ENCODE measurements at places on chromosomes 12 and 14. TPM values are rescaled to one million over a fixed set of nuclear protein-coding genes. Genes with fewer than 3 reads are reported as not detected.

Gene SRRM4
- total RNA-seq, result 0.88 TPM

GRCh38 chr14:41403360-41403759, 203.3 kb upstream of the LRFN5 start:
- no peak overlapping the region for H3K27ac ChIP-seq
- no peak overlapping the region for H3K4me3 ChIP-seq
- DNase-seq, result no peak
- no peaks in the 10 kb centered on the region for H3K4me1 ChIP-seq

- H3K4me1 ChIP-seq, result no peaks in the 10 kb centered on the region
- H3K27me3 ChIP-seq, result no peaks in the 10 kb centered on the region
- no peaks in the 10 kb centered on the region for H3K36me3 ChIP-seq
- no peak for DNase-seq
Observed at GRCh38 chr14:66850258-66850888, 338.9 kb upstream of the GARIN2 start.

- H3K27me3 ChIP-seq, result no peaks in the 10 kb centered on the region
- no peaks in the 10 kb centered on the region for H3K36me3 ChIP-seq
- DNase-seq, result no peak
- H3K27ac ChIP-seq, result peak overlapping the region; percentile 89
Observed at GRCh38 chr12:110117956-110118685, 6.0 kb upstream of the IFT81 start.

- H3K27ac ChIP-seq, result no peak overlapping the region
- H3K4me3 ChIP-seq, result no peak overlapping the region
- DNase-seq, result no peak
- no peaks in the 10 kb centered on the region for H3K36me3 ChIP-seq
- H3K27me3 ChIP-seq, result no peaks in the 10 kb centered on the region
Observed at GRCh38 chr12:96375841-96376604, 24.2 kb downstream of the CDK17 start.

DNA sequence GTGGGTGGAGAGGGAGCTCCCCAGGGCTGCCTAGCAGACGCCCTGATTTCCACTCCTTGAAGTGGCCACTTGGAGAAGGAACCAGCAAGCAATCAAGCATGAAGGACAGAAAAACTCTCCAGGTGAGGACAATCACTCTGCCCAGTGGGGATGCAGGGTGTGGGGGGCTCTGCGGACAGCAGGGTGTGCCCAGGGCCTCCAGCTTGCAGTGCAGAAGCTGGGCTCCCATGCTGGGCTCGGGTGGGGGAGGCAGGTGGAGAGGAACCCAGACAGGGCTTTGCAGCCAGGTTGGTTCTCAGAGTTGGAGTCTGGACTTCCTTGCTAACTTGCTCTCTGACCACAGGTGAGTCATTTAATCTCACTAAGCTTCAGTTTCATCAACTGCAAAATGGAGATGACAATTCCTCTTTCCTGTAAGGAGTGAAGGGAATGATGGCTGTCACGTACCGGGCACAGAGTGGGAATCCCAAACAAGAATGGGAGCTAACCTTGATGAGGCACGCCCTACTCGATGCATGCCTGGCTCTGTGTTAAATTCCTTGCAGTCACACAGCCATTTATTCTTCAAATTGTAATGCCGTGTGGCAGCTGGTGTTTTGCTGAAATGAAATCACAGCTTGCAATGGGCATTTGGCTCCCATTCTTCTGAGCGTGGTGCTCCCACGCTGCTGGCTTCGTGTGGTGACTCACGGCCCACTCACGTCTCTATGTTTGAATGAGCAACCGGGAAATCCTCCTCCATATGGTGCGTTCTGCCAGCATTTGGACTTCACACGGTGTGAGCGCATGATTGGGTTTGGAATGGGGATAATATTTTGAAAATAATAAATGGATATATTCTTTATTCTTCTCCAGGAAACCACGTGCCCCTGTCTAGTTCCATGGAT, 75.2 kb downstream of the PRIMA1 start:
- H3K27ac ChIP-seq, result no peak overlapping the region
- no peaks in the 10 kb centered on the region for H3K4me1 ChIP-seq
- no peak for DNase-seq
- H3K27me3 ChIP-seq, result no peaks in the 10 kb centered on the region
- no peak overlapping the region for H3K4me3 ChIP-seq

DNA sequence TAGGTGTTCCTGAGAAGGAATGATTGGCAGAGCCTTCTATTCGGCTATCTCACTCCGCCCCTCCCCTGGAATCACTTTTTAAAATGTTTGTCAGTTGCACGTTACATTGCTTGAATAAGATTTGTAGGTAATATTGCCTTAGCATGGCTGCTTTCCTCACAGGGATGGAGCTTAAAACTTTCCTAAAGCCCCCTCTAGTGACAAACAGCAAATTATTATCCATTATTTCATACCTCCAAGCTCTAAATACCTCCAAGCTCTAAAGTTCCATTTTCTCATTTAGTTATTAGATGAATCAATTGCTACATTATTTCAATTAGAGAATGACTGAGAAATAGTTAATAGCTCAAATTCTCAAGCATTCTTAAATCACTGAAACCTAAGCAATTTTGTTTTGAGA, 5.1 kb upstream of the SPATA7 start:
- no peak overlapping the region for H3K4me3 ChIP-seq
- H3K4me1 ChIP-seq, result no peaks in the 10 kb centered on the region
- DNase-seq, result no peak
- H3K36me3 ChIP-seq, result no peaks in the 10 kb centered on the region
- H3K27me3 ChIP-seq, result no peaks in the 10 kb centered on the region

All from aorta (tissue), 5 donors.